ENCODE measurements at places on chromosomes 11 and 22.
A peak's percentile ranks its signal among the peaks of the same experiment; 100 is the strongest.

GRCh38 chr22:44895296-44896055 lies 114.3 kb downstream of the PHF21B start:
- no peak for DNase-seq

DNA sequence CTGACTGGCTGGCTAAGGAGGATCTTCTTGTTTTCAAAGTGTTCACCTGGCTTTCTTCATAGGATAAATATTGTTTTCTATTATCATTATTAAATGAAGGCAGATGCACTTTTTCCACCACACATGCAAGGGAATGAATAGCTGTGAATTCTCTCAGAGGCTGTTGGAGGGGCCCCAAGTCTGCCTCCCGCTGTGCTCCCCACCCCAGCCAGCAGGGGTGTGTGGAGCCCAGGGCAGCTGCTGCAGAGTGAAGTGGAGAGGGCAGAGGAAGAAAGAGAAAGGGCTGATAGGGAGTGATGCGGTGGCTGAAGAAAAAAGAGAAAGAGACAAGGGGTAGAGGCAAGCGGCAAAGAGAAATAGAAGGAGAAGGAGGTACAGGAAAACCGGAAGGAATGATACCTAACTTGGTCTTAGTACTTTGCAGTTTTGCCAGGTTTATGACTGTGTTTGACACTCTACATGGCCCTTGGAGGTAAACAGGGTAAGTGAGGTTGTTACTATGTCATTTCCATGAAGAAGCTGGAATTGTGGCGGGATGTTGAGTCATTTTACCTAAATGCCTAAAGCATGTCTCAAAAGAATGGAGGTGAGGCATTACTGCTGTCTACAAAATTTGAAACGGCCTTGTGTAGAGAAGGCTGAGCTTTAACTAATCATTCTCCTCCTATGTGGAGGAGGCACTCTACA lies 145.7 kb upstream of the B3GAT1 start:
- no peak for DNase-seq

- DNase-seq: peak; percentile 80
Observed at GRCh38 chr11:125568970-125569914, at the start of gene EI24. EI24 (plus strand) TSS chr11:125569477; CDS start chr11:125572528, 3,051 bp downstream.

GRCh38 chr11:61881397-61881796 lies 9.9 kb downstream of the FADS3 start:
- DNase-seq: no peak

- no peak for DNase-seq
Observed at GRCh38 chr11:116420770-116421528, 351.8 kb downstream of the BUD13 start.

GRCh38 chr11:110862407-110862806 lies 150.2 kb upstream of the ARHGAP20 start:
- no peak for DNase-seq

- no peak for DNase-seq
Observed at GRCh38 chr11:48058064-48058463, 77.7 kb downstream of the PTPRJ start.

GRCh38 chr22:41382098-41382578 lies 396 bp downstream of the TEF start:
- DNase-seq: peak; percentile 59

GRCh38 chr11:85811624-85812023 lies 683 bp upstream of the SYTL2 start:
- DNase-seq: no peak

DNA sequence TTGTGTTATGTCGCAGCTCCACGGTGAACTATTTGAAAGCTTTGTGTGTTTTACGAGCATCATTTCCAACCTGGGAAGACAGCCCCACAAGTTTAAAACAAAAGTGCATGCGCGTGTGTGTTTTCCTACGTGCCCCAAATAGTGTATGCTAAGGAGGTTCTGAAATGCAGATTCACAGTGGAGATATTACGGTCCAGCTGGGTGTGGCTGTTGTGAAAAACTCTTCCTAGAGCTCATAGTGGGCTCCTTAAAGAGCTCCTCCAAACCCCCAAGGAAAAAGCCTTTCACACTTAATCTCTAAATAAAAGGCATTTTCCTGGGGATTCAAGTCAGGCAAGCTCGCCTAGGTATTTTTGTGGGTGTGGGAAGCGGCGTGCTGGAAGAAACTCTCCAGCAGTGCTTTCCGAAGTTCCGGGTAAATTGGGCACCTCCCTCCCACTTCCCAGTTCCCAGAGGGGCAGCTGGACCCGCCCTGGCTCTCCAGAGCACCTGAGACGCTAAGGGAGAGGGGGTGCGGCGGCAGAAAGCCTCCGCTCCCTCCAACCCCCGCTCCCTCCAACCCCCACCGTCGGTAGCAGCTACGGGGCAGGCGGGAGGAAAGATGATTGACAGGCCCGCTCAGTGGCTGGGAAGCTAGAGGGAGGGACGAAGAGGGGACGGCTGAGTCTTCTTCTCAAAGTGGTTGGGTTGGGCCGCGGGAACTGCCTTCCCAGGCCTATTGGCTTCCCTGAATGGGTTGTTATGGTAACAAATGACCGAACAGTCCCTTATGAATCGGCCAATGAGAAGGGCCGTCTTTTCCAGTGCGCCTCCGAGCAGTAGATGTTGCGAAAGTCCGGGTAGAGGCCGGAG lies 561 bp upstream of the PCF11 start:
- peak; percentile 87 for DNase-seq

DNA sequence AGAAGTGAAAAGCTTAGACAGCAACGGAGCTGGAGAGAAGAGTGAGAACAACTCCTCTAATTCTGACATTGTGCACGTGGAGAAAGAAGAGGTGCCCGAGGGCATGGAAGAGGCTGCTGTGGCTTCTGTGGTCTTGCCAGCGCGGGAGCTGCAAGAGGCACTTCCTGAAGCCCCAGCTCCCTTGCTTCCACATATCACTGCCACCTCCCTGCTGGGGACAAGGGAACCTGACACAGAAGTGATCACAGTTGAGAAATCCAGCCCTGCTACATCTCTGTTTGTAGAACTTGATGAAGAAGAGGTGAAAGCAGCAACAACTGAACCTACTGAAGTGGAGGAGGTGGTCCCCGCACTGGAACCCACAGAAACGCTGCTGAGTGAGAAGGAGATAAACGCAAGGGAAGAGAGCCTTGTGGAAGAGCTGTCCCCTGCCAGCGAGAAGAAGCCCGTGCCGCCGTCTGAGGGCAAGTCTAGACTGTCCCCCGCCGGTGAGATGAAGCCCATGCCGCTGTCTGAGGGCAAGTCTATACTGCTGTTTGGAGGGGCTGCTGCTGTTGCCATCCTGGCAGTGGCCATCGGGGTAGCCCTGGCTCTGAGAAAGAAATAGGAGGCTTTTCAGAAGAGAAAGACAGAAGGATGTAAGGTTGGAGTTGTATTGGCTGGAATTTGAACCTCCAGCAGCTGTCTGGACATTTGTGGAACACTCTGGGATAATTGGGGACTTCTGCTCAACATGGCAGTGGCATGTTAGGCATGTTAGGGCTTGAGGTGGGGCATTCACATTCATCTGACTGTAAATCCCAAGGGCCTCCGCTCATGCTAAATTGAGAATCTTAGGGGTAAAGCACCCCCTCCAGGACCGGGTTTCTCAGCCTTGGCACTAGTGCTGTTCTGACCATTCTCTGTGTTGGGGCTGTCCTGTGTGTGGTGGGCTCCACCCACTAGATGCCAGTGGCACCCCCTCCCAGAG lies 47.1 kb downstream of the BID start:
- no peak for DNase-seq

DNA sequence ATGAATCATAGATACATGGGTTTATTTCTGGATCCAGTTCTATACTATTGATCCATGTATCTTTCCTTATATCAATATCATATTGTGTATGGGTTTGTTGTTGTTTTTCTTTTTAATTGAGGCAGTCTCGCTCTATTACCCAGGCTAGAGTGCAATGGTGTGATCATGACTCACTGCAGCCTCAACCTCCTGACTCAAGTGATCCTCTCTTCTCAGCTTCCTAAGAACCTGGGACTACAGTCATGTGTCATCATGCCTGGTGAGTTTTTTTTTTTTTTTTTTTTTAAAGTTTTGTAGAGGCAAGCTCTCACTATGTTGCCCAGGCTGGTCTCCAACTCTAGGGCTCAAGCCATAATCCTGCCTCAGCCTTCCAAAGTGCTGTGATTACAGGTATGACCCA lies 1589.4 kb upstream of the TENM4 start:
- DNase-seq: no peak

GRCh38 chr11:73647459-73648100 lies 1.2 kb downstream of the PLEKHB1 start:
- DNase-seq: peak; percentile 85

GRCh38 chr22:26888887-26889286 lies 231.5 kb downstream of the MIAT start:
- DNase-seq: no peak

DNA sequence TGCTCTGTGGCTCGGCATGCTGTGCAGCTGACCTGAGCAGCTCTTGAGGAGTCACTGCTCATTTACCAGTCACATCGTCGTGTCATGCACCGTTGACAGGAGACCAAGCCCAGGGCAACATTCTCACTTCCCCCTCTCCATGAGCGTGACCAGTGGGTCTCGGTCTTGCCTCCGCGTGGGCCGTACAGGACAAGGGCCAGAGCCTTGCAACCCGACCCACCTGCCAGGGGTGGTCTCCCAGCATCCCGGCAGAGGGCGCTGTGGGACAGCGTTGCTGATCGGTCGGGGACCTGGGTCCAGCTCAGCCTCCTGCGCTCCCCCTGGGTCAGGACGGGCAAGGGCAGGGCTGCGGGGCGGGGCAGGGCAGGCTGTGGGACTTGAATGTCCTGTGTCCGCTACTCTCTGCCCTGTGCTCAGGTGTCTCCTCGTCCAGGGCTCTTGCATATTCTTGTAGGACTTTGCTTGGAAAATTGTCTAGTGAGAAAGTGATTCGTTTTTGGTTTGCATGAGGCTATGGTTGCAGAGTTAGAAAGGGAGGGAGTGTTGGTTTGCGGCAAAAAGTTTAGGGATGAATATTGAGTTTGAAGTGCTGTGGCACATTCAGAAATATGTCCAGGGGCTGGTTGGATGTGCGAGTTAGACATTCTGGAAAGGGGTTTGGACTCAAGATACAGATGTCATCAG lies 16.2 kb downstream of the EIF4G2 start:
- DNase-seq: peak; percentile 78

- DNase-seq: no peak
Observed at GRCh38 chr11:16779436-16779835, 41.0 kb downstream of the C11orf58 start.

GRCh38 chr22:50548040-50548920 lies 2.6 kb downstream of the KLHDC7B start:
- DNase-seq: peak; percentile 53

GRCh38 chr11:74311352-74311926 lies at the start of gene P4HA3:
P4HA3 (minus strand) TSS chr11:74311640; CDS start chr11:74311611, 29 bp downstream.
- DNase-seq: peak; percentile 16

DNA sequence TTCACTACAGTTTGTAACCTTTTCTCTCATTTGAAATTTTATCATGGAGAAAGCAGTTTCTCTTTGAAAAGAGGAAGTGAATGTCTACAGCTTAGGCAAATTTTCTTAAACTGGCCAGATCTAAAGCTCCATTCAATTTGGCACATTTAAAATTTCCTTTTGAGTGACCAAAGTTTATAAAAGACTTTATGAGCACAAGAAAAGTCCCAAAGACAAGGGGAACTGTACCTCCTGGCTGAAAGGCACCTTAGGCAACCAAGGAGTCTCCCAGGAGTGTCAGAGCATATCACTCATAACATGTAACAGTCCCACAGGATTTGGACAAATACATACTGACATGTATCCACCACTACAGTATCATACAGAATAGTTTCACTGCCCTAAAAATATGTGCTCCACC lies 41.3 kb downstream of the NARS2 start:
- DNase-seq: no peak

GRCh38 chr22:48245196-48245485 lies 1482.7 kb downstream of the TBC1D22A start:
- no peak for DNase-seq

GRCh38 chr11:6734616-6735015 lies 37.2 kb downstream of the OR2AG2 start:
- no peak for DNase-seq

Data from T-helper 17 cell (primary cell).